Activated CD8-positive, alpha-beta memory T cell treated with anti-CD3 and anti-CD28 coated beads for 4 hours (primary cell): ENCODE measurements at places on chromosomes 2 and 18.

GRCh38 chr2:172373766-172374165 lies 53.6 kb upstream of the ITGA6 start:
- no peak for DNase-seq

DNA sequence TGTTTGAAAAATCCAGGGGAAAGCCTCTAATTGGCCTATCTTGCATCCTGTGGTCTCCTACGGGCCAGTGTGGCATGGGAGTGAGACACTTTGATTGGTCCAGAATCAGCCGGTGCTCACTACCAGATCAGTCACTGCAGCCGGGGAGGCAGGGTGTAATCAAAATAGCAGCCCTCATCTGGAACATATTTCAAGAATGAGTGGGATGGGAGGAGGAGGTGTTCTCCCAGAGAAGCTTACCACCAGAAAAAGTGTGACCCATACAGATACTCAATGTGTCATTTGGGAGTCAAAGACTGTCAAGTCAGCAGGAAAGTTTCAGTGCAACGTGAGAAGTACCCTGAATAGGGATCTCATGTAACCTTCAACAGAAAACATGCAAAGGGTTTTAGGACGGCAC lies 393.9 kb upstream of the SLC14A2 start:
- no peak for DNase-seq

GRCh38 chr18:9079818-9080528 lies 22.5 kb upstream of the NDUFV2 start:
- no peak for DNase-seq

DNA sequence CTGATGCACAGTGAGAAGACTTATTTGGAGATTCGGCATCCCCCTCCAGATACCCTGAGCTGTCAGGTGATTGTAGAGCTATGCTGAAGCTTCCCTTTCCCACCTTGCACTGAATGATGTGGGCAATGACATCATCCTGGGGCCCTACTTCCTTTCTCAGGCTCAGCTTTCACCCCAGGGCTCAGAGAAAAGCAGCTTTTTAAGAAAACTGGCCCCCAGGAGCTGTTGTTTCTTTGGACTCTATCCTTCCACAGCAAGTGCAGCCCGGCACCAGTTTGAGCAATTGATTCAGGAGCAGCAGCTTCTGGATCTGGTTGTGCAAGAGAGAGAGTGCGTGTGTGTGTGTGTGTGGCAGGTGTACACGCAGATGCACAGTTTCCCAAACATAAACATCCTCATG lies 251.3 kb downstream of the ANAPC1 start:
- DNase-seq: no peak

DNA sequence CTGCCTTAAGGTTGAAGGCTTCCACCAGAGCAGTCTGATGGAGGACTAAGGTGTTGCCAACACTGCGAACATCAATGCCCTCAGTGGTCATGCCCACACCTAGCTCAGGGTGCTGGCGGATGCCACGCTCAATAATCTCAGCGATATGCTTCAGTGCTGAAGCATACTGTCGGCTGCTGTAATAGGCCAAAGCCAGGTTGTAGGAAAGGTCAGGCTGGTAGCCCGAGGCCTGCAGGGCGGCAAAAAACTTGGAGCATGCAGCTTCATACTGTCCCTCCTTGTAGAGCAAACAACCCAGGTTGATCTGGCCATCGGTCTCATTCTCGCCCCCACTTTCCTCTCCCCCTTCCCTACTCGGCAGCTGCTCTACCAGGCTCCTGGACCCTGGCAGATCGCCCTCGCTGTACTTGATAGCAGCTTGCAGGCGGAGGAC lies 159.4 kb downstream of the AGPS start:
- DNase-seq: no peak

DNA sequence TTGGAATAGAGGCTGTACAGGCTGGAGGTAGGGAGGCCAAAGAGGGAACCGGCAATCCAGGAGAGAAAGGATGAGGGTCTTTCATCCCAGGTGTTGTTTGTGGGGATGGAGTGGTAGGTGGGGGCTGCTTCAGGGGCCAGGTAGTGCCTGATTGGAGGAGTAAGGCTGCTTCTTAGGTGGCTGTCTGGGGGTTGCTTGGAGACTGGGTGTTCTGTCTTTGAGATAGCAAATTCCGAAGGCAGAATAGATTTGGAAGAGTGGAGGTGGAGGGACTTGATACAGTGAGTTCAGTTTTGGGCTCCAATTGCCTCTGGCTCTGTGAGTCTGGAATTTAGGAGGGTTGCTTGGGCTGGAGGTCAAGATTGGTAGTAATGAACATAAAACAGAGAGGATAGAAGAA lies 5.9 kb downstream of the ZNF532 start:
- DNase-seq: no peak

DNA sequence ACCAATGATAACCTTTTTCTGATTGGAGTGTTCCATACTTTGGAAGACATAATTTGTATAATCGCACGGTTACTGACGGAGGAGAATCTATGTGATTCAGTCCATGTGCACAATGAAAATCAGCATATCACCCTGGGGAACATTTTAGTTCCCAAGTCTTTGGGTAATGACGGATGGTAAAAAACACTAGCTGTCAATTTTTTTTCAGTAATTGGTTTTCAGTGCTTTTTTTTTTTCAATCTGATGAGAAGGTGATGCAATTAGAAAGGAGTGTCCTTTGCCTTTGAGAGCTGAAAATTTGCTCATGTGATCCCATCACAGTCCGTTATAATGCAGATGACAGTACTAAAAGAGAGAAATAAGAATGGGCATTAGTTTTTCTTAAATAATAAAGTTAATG lies 51.9 kb upstream of the THOC1 start:
- no peak for DNase-seq

- no peak for DNase-seq
Observed at GRCh38 chr2:226031647-226032501, 632.4 kb downstream of the NYAP2 start.

DNA sequence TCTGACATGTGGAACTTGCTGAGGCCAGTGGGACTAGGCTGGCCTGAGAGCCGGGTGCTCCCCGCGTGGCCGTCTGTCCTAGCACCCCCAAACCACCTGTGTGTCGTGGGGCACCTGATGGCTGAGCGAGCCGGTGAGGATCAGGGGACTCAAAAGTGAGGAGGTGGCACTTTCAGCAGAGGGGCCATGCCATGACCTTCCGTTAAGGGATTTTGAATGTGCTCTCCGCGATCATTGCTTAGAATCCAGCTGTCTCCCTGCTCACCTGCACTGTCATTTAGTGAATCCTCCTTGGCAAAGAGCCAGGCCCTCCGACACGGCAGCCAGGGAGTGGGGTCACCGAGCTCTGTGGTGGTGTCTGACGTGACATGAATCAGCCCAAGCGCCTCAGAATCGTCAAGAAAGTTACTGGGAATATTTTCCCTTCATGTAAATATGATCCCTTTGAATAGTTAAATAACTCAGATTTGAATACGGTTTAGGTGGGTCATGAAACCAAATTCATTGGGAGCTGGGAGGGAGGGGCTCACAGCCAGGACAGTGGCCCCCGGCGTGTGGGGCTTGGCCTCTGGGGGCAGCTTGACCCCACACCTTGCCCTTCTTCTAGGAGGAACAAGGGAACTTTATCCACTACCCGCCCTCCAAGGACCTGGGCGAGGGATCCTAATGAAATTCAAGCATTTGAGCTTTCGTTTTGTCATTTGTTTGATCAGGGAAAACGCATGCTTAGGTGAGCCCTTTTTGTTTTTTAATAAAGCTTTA lies 9.5 kb downstream of the NFATC1 start:
- DNase-seq: no peak

DNA sequence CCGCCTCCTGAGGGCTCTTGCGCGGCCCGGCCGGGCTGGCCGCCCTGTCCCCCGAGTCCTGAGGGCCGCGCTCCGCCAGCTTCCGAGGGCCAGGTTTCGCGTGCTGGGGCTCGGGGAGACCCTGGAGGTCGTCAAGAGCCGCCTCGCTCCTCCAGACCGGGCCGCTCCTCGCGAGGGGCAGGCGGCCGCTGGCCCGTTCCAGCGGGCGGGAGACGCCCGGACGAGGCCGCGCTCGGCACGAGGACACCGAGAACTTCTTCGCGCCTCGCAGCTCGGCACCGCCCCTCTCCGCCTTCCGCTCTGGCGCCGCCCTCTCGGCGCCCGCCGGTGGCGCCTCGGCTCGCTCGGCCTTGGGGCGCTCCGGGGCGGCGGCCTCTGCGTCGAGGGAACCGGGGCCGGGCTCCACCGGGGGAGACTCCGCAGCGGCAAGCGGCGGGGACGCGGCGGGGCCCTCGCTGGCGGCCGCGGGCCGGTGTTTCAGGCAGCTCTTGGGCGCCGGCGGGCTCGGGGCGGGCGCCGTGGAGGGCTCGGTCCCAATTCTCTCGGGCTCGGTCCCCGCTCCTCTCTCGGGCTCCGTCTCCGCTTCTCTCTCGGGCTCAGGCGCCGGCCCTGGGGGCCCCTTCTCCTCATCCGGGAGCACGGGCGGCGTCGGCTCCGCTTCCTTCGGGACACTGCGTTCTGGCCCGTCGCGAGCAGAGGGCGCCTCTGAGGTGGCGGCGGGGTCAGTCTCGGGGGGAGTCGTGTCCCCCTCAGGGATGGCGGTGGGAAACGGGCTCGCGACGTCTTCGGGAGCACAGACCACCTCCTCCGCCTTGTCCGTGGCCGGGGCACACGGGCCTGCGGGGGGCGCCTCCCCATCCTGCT lies 91.6 kb upstream of the MGAT4A start:
- peak; percentile 27 for DNase-seq

DNA sequence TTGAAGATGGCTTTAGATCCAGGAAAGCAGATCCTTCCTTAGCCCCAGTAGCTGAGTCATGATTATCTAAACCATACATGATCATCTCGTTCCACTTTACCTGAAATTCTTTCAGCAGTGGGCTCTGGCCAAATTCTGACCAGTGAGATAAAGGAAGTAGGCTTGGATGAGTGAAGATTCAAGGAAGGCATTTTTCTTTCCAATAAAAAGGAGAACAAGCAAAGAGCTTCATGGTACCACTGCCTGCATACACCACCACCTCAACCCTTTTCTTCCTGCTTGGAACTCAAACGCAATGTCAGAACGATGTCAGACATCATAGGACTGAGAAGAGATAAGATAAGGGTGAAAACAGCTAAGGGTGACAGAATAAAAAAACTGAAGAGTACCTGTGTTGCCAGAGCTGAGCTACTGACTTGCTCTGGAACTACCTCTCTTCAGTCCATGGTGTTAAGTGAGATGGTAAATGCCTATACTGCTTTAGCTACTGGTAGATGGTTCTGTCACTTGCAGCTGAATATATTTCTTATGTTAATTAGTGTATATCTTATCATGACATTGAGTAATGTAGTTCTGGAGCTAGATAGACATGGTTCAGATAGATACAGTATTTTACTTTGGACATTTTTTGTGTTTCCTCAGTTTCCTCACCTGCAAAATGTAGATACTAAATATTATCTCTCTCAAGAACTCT lies 58.7 kb upstream of the ACVR1 start:
- DNase-seq: no peak

DNA sequence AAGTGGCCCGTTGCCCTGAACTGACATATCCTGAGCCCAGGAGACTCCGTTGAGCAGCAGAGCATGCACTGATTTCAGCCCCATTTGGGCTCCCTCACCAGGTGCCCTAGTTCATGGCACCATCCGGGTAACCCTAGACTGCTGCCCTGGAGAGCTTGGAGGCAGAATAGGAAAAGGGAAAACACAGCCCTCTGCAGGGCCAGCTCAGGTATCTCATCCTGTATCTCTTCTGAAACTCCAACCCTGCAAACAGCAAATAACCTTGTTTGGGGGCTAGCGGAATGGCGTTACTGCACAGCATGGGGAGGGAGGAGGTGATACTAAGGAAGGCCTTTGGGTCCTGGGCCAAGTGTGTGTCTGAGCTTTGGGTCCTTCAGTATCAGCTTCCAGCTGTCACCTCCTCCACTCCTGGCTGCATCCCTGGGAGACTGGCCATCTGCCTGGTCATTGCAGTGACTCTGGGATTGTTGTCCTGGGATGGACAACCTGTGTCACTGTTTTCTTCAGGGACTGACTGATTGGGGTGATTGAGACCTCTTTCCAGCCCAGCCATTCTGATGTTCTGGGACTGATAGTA lies 233.8 kb upstream of the SKOR2 start:
- DNase-seq: no peak

GRCh38 chr2:85577386-85578242 lies at the start of gene VAMP8:
VAMP8 (plus strand) TSS chr2:85577586; CDS start chr2:85577647, 61 bp downstream.
- DNase-seq: no peak

- DNase-seq: no peak
Observed at GRCh38 chr2:25078170-25079049, 36.5 kb downstream of the EFR3B start.

DNA sequence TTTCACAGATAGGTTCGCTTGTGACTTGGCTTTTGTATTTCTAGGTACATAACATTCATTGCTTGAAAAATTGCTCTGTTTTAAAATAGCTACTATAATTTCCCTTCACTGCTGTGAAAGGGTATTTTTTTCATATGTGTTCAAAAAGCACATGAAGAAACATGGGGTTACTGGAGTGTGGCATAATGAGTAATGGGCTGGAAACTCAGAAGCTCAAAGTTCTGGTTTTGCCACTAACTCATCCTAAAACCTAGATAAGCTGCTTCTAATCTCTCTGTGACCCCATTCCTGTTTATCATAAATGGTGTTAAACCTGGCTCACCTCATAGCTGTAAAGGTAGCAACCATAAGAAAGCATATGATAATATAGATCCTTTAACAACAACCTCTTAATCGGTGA lies 319.3 kb downstream of the PTPRM start:
- no peak for DNase-seq

DNA sequence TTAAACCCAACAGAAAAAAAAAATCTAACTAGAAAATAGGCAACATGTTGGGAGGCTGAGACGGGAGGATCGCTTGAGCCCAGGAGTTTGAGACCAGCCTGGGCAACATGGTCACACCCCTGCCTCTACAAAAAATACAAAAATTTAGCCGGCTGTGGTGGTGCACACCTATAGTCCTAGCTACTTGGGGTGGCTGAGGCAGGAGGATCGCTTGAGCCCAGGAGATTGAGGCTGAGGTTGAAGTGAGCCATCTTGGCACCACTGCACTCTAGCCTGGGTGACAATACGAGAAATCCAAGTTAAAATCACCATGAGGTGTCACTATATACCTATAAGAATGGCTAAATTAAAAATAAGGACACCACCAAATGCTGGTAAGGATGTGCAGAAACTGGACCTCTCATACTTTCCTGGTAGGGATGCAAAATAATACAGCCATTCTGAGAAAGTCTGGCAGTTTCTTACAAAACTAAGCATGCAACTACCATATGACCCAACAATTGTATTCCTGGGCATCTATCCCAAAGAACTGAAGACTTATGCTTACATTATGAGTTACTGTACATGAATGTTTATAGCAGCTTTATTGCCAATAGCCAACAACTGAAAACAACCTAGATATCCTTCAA lies 2.2 kb downstream of the SEPTIN10 start:
- DNase-seq: no peak

DNA sequence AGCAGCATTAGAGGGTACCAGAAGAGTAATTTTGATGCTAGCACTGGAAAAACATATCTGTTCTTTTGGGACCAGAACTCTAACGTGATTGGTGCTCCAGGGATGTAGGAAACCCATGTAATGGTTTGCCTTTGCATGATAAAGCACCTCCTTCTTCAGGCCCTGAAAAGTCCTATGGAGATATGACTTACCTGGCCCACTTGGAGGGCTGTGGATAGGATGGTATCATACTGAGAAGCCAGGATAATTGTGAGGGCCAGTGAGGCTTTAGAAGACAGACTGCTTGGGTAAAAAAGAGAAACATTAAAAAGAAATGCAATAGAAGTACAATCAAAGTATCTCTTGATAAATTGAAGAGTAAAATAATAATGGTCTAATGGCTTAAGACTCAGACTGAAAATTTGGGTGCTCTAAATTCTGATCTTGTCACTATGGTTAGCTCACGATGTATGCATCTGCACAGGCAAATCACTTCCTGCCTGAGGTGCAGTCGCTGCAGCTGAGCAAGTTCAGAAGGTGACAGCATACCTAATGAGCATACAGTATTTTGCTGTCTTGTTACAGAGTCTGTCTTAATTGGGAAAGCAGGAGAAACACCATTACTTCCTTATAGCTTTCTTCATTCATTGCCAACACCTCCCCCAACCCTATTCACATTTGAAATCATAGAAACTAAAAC lies 371.5 kb downstream of the NUP35 start:
- no peak for DNase-seq
